ENCODE measurements at places on chromosomes 12 and 14. TPM values are rescaled to one million over a fixed set of nuclear protein-coding genes. Genes with fewer than 3 reads are reported as not detected.

DNA sequence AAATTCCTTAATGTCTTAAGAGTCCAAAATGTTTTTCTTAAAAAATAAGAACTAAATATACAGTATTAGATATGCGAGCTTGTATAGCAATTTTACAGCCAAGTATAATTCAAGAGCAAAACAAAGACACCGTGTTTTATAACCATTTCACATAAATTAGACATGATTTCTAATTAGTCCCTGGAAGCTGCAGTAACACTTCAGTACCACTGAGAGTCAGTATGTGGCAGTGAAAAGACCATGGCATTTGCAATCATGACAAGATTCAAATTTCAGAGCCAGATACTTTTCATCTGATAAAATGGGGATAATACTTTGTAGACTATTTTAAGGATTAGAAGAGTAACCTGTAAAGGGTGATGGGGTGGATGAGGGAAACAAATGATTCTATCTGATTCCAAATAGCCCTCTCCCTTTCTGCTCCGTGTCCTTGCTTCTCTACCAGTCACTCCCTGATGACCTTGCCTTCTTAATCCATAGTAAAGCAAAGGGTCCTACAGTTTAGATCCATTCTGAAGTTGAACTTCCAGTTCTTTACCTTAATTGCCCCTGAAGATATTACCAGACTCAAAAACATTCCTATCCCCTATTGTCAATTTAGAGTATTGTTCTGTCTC is 145.4 kb upstream of the ABCD2 start:
- H3K4me3 ChIP-seq: no peak overlapping the region
- no peak for DNase-seq
- H3K36me3 ChIP-seq: no peaks in the 10 kb centered on the region
- H3K4me1 ChIP-seq: no peaks in the 10 kb centered on the region
- H3K27ac ChIP-seq: no peak overlapping the region
- no peaks in the 10 kb centered on the region for H3K27me3 ChIP-seq

TSHR gene
- total RNA-seq: 0.63 TPM

DNA sequence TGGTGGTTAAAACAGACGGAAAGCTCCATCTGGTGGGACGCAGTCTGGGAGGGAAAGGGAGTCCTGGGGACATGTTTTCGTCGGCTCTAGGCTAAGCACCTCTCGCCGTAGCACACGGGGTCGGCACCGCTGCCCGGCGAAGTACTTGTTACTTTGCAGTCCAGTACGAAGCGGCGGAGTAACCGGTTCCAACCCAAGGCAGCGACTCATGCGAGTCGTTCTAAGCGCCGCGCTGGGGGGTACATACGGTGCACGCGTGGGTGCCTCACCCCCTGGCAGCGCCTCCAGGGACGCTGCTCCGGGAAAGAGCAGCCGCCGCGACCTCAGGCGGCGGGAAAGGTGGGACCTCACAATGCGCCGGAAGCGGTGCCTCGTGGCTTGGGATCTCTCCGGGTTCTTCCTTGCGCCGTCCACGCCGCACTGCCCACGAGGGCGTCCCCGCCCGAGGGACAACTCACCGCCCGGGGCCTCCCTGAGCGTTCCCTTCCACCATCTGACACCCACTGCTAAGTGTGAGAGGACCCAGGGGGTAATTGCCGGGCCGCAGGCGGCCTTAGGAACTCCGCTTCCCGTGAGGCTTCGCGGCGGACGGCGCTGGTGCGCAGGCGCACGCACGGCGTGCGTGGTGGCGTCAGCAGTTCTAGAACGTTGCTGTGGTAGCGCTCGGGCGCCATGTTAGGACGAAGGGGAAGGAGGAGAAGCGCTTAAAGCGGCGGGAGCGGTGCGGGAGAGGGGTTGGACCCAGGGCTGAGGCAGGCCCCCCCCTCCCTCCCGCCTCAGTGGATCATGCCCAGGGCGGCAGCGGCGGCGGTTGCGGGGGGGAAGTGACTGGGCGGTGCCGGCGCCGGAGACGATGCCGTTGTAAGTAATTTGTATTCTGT is at the start of gene PAPOLA:
Gene PAPOLA, plus strand, starts transcription at position 643 of the 881 bp plus-strand sequence. Its CDS starts 211 bp downstream, at position 854.
- H3K36me3 ChIP-seq: no peaks in the 10 kb centered on the region
- peak within 1 kb of the TSS; percentile 92 for H3K4me3 ChIP-seq
- peak within 1 kb of the TSS; percentile 88 for H3K27ac ChIP-seq
- no peaks in the 10 kb centered on the region for H3K27me3 ChIP-seq
- DNase-seq: peak; percentile 77

- peak overlapping the region; percentile 43 for H3K4me3 ChIP-seq
- no peaks in the 10 kb centered on the region for H3K27me3 ChIP-seq
- no peaks in the 10 kb centered on the region for H3K4me1 ChIP-seq
- no peaks in the 10 kb centered on the region for H3K36me3 ChIP-seq
These were observed 696.1 kb upstream of the TMEM132C start for GRCh38 chr12:127570793-127571360.

- H3K4me3 ChIP-seq: no peak overlapping the region
- peaks cover 15% of the 10 kb centered on the region for H3K4me1 ChIP-seq
- no peak for DNase-seq
- no peak overlapping the region for H3K27ac ChIP-seq
- H3K27me3 ChIP-seq: no peaks in the 10 kb centered on the region
- H3K36me3 ChIP-seq: no peaks in the 10 kb centered on the region
These were observed 21.5 kb downstream of the USP44 start for GRCh38 chr12:95529693-95530225.

- DNase-seq: no peak
- no peaks in the 10 kb centered on the region for H3K27me3 ChIP-seq
- no peaks in the 10 kb centered on the region for H3K4me1 ChIP-seq
- no peak overlapping the region for H3K4me3 ChIP-seq
- no peaks in the 10 kb centered on the region for H3K36me3 ChIP-seq
These were observed 411.1 kb downstream of the NRXN3 start for GRCh38 chr14:78581229-78581628.

- H3K27ac ChIP-seq: peak overlapping the region; percentile 67
- peaks cover 11% of the 10 kb centered on the region for H3K4me1 ChIP-seq
- DNase-seq: no peak
- H3K36me3 ChIP-seq: no peaks in the 10 kb centered on the region
- no peaks in the 10 kb centered on the region for H3K27me3 ChIP-seq
- peak overlapping the region; percentile 73 for H3K4me3 ChIP-seq
These were observed 744 bp downstream of the STYX start for GRCh38 chr14:52730709-52731111.

SPTB gene
- total RNA-seq: 9.9 TPM

DNA sequence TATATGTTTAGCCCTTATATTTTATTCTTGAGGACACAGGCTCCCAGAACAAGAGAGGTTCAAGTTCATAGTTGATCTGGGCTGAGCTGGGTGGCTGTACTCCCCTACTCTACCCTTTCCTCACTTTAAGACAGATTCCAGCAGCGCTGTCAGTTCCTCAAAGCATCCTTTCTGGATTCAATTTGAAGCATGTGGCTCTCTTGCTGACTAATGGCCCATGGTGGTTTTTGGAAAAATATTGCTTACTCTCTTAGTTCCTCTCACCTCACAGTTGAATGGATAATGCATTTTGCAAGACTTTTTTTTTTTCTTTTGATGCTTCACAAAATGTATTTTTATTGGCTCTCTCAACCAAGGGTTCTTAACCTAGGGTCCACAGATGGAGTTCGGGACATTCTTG is 4.1 kb downstream of the PELI2 start:
- no peak overlapping the region for H3K4me3 ChIP-seq
- no peaks in the 10 kb centered on the region for H3K27me3 ChIP-seq
- peaks cover 55% of the 10 kb centered on the region for H3K4me1 ChIP-seq
- H3K27ac ChIP-seq: no peak overlapping the region

DNA sequence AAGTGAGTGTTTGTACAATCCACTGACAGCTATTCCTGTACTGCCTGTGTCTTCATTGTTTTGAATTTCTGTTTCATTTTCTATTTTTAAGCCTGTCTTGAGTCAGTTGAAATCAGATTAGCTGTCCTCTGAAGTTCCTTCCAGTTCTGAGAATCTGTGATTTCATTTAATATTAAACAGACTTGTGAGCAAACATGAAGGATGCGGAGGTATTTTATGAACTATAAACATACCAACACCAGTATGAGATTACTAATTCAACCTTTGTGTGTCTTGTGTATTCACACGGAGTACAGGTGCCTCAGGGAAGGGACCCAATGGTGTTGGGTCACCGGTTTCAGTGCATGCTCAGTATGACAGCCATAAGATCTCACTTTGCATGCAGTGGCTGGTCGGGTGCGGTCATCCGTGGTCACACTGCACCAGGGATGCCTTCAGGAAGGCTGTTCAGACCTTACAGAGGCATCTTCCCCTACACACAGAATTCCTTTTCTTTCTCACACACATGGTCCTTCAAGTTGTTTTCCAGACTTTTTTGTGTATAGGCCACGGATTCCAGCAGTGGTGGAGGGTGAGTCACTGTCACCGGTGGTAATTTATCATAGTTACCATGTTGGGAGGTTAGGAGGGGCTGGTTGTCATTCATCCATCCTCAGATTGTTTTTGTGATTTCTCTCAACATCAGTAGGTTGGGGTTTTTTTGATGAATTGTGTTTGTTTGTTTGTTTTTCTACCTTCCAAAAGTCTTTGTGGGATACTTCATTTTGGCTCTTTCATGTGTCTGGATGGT is 103.0 kb upstream of the SFSWAP start:
- H3K4me3 ChIP-seq: no peak overlapping the region
- no peaks in the 10 kb centered on the region for H3K36me3 ChIP-seq
- H3K4me1 ChIP-seq: no peaks in the 10 kb centered on the region
- no peak overlapping the region for H3K27ac ChIP-seq
- H3K27me3 ChIP-seq: no peaks in the 10 kb centered on the region
- DNase-seq: no peak

LMNTD1 gene
- total RNA-seq: not detected

DNA sequence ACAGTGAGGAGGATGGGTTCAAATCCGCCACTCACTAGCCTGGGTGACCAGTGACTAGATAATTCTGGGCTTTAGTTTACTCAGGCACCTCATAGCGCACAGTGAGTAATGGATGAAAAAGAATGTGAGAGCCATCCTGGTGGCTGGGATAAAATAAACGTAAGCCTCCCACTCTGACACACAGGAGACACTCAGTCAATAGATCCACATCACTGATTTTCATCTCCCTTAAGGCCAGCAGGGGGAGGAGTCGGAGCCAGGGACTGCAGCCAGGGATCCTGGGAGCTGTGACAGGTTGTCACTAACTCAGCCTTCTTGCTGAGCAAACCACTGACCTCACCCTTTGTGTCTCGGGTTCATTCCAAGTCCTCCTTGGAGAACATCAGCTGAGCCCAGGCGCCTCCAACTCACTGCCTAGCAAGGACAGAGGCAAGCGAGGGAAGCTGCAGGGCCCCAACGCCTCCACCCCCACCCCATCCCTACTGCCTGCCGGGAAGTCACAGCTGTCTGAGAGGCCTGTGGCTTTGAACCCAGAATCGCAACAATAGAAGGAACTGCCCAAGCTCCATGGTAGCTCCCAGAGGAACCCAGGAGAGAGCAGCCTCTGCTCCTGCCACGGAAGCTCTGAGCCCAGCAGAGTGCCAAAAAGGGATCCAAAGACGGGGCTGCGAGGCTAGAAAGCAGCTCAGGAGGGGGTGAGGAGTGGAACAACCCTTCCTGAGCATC is 30.7 kb downstream of the PXN start:
- no peaks in the 10 kb centered on the region for H3K27me3 ChIP-seq
- H3K4me1 ChIP-seq: peaks cover 75% of the 10 kb centered on the region
- peak overlapping the region; percentile 96 for H3K27ac ChIP-seq
- H3K36me3 ChIP-seq: no peaks in the 10 kb centered on the region
- peak overlapping the region; percentile 50 for H3K4me3 ChIP-seq
- peak; percentile 87 for DNase-seq

- no peaks in the 10 kb centered on the region for H3K27me3 ChIP-seq
- no peaks in the 10 kb centered on the region for H3K4me1 ChIP-seq
- no peak overlapping the region for H3K27ac ChIP-seq
These were observed 210.4 kb downstream of the SPTSSA start for GRCh38 chr14:34251662-34252061.

TMEM30B gene
- 51.0 TPM for total RNA-seq

DNA sequence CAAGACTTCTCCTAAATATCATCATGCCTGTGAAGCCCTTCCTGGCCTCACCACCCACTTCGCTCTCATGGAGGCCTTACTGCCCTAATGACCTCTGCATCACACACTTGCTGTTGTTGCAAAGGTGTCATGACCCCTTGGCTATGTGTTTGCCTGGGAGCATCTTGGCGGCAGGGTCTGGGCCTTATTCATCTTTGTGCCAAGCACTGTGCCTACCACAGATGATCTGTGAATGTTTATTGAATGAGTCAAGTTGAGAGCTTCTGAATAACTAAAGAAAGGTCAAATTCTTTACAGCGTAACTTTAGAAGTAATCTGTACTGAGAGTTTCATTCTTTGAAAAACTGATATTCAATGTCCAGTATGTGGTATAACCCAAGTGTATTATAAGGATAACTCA is 113.3 kb downstream of the TTC8 start:
- no peak overlapping the region for H3K27ac ChIP-seq
- no peaks in the 10 kb centered on the region for H3K27me3 ChIP-seq
- H3K36me3 ChIP-seq: no peaks in the 10 kb centered on the region
- DNase-seq: no peak

SETD1B gene
- total RNA-seq: 21.9 TPM

DNA sequence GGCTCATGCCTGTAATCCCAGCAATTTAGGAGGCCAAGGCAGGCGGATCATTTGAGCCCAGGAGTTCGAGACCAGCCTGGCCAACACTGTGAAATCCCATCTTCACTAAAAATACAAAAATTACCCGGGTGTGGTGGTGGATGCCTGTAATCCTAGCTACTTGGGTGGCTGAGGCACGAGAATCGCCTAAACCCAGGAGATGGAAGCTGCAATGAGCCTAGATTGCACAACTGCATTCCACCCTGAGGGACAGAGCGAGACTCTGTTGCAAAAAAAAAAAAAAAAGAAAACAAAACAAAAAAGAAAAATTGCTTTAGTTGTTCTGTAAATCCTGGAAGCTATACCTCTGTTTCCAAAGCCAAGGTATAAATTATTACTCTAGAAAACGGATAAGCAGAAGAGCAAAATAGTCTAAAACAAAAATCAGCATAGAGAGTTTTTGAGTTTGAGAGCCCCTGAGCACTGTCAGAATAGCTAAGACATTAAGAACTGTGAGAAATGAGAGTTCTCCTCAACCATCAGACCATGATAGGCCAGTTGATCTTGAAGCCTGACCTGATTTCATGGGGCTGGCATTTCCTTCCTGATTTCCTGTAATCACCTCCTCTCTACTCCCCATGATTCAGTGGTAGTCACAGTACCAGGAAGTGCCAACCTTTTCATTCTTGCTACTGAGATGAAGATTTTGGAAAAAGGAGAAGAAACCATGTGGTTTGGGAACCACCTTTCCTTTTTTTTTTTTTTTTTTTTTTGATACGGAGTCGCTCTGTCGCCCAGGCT is 31.7 kb downstream of the ATP2A2 start:
- H3K4me3 ChIP-seq: no peak overlapping the region
- peaks cover 52% of the 10 kb centered on the region for H3K4me1 ChIP-seq
- DNase-seq: peak; percentile 18
- no peaks in the 10 kb centered on the region for H3K27me3 ChIP-seq
- H3K36me3 ChIP-seq: peaks cover 5% of the 10 kb centered on the region
- H3K27ac ChIP-seq: peak overlapping the region; percentile 77

DNA sequence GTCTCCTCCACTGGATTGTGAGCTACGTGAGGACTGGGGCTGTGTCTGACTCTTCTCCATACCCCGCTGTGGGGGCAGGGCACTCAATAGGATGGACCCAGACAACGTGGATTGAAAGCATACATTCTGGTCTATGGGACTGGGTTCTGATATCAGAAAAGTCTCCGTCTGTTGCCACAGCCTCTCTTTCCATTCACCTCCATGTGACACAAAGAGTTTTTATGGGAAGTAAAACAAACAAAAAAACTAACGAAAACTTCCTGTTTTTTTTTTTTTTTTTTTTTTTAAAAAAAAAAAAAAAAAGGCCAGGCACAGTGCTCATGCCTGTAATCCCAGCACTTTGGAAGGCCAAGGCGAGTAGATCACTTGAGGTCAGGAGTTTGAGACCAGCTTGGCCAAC is 44.7 kb downstream of the SLC8A3 start:
- H3K4me3 ChIP-seq: no peak overlapping the region
- no peaks in the 10 kb centered on the region for H3K27me3 ChIP-seq
- no peak overlapping the region for H3K27ac ChIP-seq
- DNase-seq: no peak

Measured in thoracic aorta (tissue), 2 donors.